ENCODE measurements at places on chromosomes 4 and X.

- DNase-seq, result no peak
Measured at GRCh38 chr4:84879651-84880200, 86.8 kb downstream of the WDFY3 start.

DNA sequence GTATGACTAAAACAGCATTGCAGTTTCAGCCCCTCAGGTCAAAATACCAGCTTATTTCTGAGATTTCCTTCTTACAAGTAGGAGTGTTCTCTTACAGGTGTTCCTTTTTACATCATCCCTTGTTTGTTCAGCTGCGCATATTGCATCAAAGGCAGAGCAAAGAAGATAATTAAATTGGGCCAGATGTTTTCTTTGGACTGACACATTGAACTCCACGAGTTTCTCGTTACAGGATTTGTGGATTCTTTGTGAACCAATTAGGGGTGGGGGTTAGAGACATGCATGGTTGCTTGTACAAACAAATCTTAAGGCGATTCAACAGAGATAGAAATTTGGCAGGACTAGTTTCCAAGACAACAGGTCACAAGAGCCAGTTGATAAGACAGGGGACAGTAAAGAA is 95.7 kb downstream of the SPANXN4 start:
- DNase-seq, result no peak

DNA sequence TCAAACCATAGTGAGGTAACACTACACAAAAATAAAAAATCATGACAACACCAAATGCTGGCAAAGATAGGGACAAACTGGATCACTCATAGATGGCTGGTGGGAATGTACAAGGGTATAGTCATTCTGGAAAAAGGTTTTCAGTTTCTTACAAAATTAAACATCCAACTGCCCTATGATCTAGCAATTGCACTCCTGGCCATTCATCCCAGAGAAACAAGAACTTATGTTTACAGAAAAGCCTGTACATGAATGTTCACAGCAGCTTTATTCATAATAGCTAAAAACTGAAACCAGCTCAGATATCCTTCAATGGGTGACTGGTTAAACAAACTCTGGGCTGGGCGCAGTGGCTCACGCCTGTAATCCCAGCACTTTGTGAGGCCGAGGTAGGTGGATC is 43.3 kb downstream of the NYX start:
- DNase-seq, result no peak

DNA sequence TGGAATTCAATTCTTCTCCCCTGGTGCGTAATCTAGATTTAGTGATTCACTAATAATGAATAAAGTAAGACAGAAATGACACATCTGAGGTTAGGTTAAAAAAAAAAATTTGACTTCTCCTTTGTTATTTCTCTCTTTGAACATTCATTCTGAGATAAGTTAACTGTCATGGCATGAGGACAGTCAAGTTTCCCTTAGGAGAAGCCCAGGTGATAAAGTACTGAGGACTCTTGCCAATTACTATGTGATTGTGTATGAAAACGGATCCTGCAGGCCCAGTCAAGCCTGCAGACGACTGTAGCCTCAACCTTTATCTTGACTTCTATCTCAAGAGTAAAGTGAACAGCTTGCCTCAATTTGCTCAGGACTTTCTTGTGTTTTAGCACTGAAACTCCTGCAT is 293.2 kb downstream of the PRR32 start:
- DNase-seq, result no peak

- peak; percentile 44 for DNase-seq
Measured at GRCh38 chr4:74364652-74365491, at the start of gene EREG. TSS of gene EREG (plus strand) at chr4:74365145. CDS start at chr4:74365309, 164 bp downstream.

DNA sequence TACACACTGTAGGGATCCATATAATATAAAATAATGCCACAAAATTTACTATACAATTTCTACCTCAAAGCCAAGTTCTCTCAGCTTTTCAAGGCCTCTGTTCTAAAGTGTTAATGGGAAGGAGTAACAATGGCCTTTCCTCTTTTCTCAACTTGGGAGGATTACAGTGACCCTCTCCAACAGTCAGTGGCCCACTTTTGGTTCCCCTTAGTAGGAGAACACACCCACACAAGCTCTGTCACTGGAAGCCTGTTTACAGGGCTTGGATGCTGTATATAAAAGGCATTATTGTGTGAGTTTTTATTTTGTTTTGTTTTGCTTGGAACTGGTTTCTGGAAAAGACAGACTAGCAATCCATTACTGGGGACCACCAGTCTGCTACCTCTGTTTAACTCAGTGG is 1.8 kb downstream of the ARHGEF6 start:
- DNase-seq, result no peak

DNA sequence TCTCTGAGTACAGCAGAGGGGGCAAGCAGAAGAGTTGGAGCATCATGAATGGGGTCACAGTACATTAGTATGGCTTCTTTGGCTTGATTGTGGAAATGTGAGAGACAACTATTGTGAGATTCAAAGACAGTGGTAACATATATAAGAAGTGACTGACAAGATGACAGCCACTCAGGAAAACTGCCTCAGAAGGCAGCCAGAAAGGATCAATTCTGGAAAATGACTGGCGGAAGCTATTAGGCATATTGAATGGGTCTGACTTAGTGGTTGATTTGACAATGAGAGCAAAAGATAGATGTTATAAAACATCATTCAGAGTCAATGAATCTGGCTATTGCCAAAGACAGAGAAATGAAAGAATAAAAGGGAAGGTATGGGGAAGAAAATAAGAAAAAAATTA is 345.5 kb upstream of the MAGEB2 start:
- DNase-seq, result no peak

DNA sequence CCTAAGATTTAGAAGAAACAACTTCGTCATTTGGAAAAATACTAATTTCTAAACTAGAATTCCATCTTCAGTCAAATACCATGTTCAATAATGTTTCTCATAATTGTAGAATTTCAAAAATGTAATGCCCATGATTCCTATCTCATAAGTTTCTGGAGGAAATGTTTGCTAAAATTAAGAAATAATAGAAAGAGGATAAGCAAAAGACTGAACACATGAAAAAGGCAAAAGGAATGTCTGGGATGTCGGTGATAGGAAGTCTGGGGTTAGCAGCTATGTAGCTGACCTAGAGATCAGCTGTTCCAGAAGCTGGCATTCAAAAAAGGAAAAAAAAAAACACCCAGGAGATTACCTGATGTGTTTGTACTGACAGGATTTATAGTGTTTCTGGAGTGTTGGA is 18.9 kb upstream of the PCDH10 start:
- no peak for DNase-seq

- DNase-seq, result no peak
Measured at GRCh38 chr4:109616243-109616642, 56.2 kb downstream of the MCUB start.

- DNase-seq, result peak; percentile 34
Measured at GRCh38 chrX:13082206-13083065, 38.0 kb upstream of the FAM9C start.

DNA sequence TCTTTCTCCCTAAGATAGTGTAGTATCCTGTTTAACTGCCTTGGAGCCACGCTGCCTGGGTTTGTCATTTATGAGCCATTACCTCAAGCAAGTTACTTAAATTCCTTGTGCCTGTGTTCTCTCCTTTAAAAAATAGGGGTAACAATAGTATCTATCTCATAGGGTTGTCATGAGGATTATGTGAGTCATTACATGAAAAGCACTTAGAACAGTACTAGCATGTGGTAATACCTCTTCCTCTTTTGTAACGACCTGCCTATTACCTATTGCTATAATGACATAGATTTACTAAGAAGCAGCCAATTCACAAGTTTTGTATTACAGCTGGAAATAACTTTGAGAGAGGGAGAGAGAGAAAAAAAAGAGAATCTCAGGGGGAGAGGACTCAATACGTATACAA is 834.7 kb downstream of the RAPGEF2 start:
- DNase-seq, result no peak

- DNase-seq, result peak; percentile 25
Measured at GRCh38 chr4:143482840-143483239, 30.7 kb upstream of the SMARCA5 start.

Measured in activated CD4-positive, alpha-beta T cell treated with anti-CD3 and anti-CD28 coated beads for 36 hours (primary cell).